Stimulated activated CD4-positive, alpha-beta T cell treated with anti-CD3 and anti-CD28 coated beads, TNF-alpha, amount 100 ng/mL, for 1 hour (primary cell): ENCODE measurements at places on chromosomes 12 and 14.

- no peak for DNase-seq
Observed at GRCh38 chr12:66132408-66132807, 1.9 kb upstream of the LLPH start.

- no peak for DNase-seq
Observed at GRCh38 chr12:113039911-113040445, 16.6 kb upstream of the DTX1 start.

DNA sequence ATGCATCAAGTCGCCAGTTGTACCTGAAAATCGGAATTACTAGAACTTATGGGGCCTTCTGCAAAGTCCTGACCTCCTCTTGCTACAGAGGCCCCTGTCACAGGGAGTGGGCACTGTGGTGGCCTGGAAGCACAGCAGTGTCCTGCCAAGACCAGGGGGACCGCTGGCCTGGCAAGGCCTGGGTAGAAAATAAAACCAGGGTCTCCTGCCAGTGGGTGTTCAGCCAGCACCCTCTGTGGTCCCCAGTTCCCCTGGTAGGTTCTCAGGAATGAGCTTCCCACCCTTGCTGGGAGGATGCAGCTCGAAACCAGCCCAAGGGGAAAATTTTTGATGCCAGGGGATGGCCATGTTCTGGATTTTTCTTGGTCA, 43.9 kb downstream of the RIN3 start:
- no peak for DNase-seq

DNA sequence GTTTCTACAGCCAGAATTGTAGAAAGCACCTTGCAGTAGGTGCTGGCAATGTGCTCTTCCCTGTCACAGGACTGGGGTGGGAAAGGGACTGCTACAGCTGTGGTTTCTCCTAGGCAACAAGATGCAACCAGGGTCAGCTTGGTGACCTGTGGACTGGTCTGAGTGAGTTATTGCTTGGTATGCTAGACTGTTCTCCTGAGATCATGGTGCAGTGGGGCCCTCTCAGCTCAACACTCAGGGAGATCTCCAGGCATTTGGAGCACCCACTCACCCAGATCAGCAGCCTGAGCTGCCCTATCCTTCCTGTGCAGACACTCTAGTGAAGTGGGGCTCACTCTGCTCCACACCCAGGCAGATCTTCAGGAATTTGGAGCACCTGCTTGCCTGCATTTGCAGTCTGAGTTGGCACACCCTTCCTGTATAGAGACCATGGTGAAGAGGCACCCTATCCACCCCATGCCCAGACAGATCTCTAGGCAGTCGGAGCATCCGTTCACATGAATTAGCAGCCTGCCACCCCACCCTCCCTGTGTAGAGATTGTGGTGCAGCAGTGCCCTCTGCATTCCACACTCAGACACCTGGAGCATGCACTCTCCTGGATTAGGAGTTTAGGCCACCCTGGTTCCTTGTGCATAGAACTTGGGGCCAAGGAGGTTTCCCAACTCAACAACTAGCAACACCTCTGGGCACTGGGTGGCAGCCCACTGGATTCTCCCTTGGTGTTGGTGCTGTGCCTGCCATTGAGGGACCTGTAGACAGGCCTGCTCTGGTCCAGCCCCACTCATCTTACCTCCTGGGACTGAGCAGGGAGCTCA, 3.8 kb upstream of the FAM186B start:
- no peak for DNase-seq

DNA sequence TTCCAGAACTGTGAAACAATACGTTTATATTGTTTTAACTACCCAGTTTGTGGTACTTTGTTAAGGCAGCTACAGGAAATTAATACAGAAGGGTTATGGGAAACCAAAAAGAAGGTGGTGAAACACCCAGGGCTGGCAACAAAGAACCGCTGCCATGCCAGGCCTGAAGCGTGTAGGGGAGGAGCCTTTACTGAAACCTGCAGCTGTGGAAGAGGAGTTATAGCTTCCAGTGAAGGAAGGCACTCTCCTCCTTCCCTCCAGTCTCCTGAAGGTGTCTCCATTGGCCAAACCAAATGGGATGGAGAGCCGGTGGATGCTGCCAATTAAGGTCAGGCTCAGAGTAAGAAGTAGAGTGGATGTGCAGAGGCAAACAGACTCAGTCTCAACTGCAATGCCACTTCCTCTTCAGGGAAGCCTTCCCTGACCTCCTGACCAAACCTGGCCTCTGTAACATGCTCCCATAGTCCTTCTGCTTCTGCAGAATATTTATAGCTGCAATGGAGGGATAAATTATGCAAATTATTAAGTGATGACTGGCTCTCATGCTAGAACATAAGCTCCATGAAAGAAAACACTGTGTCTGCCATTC, 168.3 kb downstream of the DAD1 start:
- no peak for DNase-seq

DNA sequence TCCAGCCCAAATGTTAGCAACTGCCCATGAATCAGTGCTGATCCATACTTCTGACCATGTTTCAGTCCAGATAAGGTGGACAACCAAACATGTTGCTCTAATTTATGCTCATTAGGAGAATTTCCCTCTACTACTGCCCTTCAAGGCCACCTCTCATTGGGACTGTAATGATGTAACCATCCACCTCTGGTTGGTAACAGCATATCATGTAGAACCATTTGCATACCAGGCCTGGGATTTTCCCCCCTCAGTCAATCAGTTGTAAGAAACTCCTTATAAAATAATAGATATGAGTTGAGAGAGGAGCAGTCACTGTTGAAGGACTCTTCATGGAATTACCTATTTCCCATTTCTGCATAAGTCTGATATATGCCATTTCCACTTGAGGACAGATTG, 17.8 kb upstream of the YAF2 start:
- DNase-seq = no peak

DNA sequence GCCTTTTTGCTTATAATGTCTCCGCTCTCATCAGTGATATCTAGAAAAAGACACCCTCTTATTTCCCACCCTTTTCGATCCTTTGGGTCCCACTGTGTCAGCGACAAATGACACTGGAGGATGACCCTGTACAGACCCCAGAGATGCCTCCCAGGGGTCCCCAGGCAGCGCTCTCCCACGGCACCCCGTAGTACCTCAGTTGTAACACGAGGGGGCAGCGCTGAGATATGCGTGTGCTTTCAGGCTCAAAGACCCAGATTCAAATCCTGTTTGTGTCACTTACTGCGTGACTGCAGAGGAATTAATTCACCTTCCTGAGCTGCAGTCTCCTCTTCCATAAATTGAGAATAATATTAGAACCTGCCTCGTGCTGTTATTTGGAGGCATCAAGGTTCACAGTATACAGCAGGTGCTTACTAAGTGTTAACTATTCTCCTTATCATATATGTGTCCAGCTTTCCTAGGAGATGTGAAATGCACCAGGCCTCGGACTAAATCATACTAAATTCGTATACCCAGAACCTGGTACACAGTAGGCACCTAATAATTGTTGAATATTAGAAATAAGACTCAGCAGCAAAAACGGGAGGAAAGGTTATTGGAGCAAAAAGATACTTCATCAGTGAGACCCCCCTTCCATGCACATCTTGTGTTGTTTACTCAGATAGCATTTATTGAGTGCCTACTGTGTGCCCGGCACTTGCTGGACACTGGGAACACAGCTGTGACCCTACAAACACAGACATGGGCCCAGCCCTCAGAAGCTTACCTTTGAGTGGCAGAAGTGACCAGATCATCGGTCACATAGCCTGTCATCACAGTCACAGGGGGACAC, 99.9 kb downstream of the PHETA1 start:
- DNase-seq = no peak

DNA sequence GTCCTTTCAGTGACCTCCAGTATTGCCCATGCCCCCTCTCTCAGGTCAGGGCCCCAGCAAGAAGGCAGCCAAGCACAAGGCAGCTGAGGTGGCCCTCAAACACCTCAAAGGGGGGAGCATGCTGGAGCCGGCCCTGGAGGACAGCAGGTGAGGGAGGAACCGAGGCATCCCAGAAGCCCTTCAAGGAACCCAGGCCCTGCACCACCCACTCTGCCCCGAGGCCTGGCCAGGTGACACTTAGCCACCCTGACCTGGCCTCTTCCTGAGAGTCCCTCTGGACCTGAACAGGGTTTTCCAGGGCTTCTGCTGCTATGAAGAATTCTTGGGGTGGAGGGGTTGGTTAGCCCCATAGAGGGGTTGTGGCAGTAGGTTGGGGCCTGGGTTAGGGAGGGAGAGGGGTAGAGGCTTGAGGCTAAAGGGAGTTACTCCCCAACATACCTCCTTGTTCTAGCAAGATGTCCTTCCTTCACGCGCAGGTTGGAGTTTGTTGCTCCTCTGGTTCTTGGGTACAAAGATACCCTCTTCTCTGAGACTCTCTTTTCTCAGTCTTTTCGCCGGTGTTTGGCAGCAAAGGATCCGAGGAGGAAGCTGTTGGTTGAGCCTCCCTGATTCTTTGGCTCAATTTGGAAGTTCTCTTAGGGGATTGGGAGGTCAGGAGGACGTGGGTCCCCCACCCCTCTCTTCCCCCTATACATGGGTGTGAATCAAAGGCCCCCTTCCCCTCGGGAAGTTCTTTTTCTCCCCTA, 2.1 kb downstream of the TARBP2 start:
- DNase-seq = no peak

GRCh38 chr14:75070383-75070782, 942 bp downstream of the ZC2HC1C start:
- DNase-seq = no peak

GRCh38 chr12:132838410-132839080, 9.9 kb upstream of the GOLGA3 start:
- no peak for DNase-seq

- DNase-seq = no peak
Observed at GRCh38 chr14:59629444-59630287, 53.1 kb upstream of the CCDC175 start.

DNA sequence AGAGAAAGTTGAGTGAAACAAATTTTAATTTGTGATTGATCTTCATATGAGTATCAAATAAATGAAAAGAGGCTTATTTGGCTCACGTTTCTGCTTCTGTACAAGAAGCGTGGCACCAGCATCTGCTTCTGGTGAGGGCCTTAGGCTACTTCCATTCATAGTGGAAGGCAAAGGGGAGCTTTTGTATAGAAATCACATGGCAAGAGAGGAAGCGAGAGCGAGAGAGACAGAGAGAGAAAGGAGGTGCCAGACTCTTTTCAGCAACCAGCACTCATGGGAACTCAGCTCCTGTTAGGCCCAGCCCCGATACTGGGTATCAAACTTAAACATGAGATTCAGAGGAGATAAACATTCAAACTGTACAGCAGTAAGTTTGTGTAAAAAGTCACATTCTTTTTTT, 121.4 kb downstream of the SYNE2 start:
- DNase-seq = no peak

- no peak for DNase-seq
Observed at GRCh38 chr12:82225871-82226270, 132.3 kb downstream of the CCDC59 start.

GRCh38 chr12:24494401-24494800, 454.5 kb downstream of the BCAT1 start:
- no peak for DNase-seq

DNA sequence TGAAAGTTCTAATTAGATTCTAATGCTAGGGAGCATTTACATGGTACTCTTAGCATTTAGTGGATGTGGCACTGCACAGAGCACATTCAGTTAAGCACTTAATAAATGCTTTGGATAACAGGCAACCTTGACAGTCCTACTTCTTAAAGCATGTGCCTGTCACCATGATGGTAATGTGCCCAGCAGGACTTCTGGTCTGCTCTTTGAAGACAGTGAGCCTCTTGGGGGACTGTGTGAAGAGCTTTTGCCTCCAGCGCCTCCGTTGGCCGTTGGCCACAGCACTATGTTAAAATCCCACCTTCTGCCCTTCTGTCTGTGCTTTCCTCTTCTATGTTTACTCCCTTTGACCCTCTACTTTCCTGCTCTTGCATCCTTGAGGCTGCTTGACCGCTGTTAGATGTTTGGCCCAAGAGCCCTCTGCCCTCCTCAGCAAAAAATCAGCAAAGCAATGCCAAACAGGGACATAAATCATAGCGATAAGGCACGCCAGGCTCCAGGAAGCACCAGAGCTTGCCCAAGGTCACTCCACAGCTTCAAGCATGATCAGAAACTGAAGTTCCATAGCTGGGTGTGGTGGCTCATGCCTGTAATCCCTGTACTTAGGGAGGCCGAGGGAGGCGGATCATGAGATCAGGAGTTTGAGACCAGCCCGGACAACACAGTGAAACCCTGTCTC, 8.3 kb downstream of the CDKL1 start:
- DNase-seq = no peak

DNA sequence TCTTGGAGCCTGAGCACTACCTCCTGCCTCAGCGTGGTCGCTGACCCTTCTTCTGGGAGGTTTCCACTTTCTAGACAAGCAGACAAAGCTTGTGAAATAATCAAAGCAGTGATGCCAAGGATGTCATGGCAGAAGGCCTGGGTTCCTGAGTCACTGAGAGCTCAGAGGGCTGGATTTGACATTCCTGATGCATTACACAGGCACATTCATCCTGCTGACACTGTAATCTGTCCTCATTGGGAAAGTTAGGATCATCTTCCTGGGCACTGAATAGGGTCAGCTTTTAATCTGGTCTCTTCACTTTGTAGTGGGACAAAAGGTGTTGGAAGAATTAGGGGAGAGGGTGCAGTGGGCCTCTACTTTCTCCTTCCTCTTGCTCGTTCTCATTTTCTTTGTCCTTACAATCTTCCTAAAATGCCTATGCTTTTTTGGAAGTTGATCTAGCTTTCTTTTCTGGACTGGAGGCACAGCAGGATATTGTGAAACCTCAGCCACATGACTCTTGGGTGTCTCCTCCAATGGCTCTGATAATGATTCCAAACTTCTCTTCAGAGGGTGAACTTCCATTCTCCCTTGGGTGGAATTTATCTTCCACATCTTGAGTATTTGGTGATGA, 29.6 kb downstream of the EEA1 start:
- DNase-seq = no peak

- no peak for DNase-seq
Observed at GRCh38 chr12:20560935-20561334, 134.2 kb upstream of the SLCO1C1 start.

GRCh38 chr12:21451529-21451928, 14.1 kb downstream of the PYROXD1 start:
- no peak for DNase-seq

- DNase-seq = no peak
Observed at GRCh38 chr14:33737446-33737845, 213.4 kb downstream of the EGLN3 start.

DNA sequence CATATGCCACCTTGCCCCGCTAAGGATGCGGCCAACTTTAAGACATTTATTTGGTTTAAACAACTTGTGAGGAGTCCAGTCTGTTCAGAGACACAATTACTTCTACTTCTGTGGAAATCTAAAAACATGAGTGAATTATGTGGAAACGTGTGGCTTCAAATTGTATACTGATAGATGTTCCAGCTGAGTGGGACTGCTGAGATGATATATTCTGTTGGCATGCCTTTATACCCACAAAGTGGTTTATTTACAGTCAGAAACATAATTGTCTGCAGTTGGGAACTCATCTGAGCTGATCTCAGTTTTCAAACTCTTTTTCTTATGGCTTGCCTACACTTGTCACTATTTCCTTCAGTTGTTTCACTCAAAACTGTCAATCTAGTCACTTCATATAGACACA, 67.8 kb downstream of the FLRT2 start:
- no peak for DNase-seq
